ENCODE measurements at places on chromosomes 7 and 10. TPM values are rescaled to one million over a fixed set of nuclear protein-coding genes. Genes with fewer than 3 reads are reported as not detected.

DNA sequence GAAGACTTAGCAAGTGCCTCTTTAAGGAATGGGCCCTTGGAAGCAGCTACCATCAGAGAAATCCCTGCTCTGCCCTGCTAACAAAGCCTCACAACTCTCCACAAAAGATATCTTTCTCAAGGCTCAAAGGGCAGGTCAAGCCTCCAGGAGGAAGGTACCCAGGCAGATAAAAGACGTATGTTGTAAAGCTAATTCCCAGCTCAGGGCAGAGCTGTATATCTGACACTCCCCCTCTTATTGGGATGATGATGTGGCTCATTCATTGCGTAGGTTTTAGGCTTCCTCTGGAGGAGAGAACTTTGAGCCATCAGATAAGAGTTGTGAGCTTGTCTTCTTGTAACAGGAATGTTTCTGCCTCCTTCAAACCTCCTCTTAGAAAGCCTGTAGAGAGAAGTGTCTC is 145.4 kb downstream of the CALN1 start:
- DNase-seq, result no peak

DNA sequence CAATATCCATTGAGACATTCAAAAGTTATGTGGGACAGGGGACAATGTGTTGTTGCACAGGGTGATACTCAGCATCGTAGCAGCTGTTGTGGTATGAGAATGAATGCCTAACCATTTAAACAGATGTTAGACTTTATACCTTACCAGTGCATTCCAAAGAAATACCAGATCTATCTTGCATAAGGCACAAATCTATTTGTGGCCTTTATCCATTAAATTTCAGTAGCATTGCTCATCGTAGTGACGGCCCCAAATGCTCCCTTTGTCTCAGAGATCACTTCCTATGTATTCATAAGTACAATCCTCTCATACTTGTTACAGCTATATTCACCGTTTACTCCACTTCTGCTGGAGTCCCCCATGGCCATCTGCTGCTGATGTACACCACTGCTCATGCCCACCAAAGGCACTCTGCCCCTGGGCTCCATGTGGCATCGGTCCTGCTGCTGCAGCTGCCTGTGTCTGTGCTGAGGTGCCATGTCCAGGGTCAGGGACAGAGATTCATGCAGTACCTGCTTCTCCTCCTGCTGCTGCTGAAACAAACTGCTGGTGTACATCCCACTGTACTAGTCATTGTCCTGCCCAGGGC is 96.3 kb downstream of the CPED1 start:
- DNase-seq, result no peak

DNA sequence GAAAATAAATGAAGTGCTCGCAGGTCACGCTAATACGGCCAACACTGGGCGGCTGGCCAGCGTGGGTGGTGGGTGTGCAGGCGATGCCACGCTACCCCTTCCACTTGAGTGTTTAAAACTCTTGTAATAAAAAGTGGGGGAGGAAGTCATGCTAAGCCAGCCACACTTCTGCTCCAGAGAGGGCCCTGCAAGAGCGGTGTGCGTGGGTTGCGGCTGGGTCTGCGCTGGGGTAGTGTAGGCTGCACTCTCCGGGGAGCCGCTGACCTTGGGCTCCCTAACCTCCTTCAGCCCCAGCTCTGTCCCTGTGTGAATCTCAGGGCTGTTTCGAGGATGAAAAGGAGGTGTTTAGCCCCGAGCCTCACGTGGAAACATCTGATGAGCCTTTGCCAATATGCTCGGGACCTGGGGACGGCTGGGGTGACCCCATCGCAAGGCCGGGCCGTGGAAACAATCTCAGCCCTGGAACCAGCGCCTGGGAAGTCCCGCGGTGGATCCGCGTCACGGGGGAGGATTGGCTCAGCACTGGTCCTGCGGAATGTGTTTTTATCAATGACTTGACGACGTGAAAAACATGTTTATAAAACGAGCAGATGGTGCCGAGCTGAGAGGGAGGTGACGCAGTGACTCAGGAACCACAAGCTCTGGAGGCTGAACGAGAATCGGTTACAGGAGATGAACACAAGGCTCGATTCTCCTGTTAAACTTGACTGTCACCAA is 278.5 kb downstream of the DNAJB6 start:
- DNase-seq, result no peak

- DNase-seq, result no peak
Measured at GRCh38 chr7:25333296-25333928, 105.1 kb upstream of the NPVF start.

DNA sequence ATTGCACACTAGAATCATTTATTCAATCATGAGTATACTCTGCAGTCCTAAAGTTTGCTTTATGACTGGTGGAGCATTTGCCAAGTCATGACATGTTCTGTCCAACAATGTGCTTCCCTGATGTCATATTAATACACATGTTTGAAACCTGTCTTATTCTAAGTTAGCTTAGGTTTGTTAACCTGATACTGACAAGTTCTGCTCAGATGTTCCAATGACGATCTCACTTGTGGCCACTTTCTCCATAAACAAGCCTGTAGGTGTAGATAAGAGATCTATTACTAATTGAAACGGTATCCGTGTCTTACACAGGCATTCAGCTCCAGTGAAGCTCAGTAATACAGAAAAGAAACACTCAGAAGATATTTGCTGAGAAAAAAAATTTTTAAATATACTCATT is 64.9 kb downstream of the GPR37 start:
- no peak for DNase-seq

The PKD2L1 gene
- not detected for polyA plus RNA-seq

GRCh38 chr7:81590131-81590530 is 179.7 kb downstream of the HGF start:
- DNase-seq, result peak; percentile 19

- DNase-seq, result no peak
Measured at GRCh38 chr10:104665174-104665573, 24.1 kb downstream of the SORCS3 start.

GRCh38 chr7:101237206-101238067 is at the start of gene CLDN15:
Gene CLDN15, minus strand, starts transcription at chr7:101237802. Its CDS starts 221 bp downstream, at chr7:101237581.
- no peak for DNase-seq

- DNase-seq, result peak; percentile 77
Measured at GRCh38 chr10:89351780-89352597, 24.2 kb downstream of the IFIT3 start.

GRCh38 chr10:7417103-7417623 is 6.3 kb upstream of the SFMBT2 start:
- no peak for DNase-seq

DNA sequence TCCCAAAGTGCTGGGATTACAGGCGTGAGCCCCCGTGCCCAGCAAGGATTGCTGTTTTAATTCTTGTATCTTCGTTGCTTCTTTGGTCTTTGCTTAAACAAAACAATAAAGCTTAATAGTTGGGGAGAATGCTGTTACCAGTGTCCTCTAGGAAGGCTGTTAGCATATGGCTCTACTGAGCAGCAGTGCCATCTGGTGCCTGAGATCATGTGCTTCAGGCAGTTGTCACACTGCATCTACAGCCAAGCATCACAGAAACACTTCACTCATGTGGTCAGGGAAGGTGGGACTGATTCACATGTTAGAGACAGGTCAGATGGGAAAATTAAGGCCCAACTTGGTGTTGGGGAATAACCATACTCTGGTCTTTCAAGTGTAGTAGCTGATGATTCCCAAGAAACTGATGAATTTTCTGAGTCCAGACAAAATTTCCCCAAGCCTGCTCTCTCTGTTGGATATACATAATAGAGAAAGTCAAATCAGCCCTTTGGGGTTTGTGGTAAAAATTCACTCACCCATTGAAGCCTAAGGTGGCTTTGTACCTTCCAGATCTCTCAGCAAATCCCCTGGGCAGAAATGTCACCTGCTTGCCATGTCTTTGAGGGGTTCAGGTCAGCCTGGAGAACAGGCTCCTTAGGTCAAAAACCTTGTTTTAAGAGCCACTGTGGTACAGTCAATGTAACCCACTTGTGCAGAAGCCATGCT is 28.4 kb downstream of the UBE2D4 start:
- DNase-seq, result peak; percentile 14

The OGA gene
- 237 TPM for polyA plus RNA-seq

GRCh38 chr7:90824386-90825307 is 228.5 kb downstream of the CDK14 start:
- DNase-seq, result no peak

The LOXL4 gene
- polyA plus RNA-seq, result 2.8 TPM

GRCh38 chr7:96526496-96526895 is 183.2 kb downstream of the SEM1 start:
- DNase-seq, result no peak

DNA sequence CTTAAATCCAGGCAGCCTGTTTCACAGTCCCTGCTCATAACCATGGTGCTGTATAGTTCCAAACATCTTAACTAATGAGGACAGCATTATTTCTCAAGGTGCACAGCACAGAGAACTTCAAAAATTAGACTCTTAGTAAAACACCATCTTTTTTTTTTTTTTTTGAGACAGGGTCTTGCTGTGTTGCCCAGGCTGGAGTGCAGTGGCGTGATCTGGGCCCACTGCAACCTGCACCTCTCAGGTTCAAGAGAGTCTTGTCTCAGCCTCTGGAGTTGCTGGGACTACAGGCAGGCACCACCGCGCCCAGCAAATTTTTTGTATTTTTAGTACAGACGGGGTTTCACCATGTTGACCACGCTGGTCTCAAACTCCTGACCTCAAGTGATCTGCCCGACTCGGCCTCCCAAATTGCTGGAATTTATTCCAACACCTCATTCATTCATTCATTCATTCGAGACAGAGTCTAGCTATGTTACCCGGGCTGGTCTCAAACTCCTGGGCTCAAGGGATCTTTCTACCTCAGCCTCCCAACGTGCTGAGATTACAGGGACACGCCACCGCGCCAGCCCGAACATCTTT is 507 bp upstream of the TMEM254 start:
- no peak for DNase-seq

The CASP7 gene
- polyA plus RNA-seq, result 26.7 TPM

DNA sequence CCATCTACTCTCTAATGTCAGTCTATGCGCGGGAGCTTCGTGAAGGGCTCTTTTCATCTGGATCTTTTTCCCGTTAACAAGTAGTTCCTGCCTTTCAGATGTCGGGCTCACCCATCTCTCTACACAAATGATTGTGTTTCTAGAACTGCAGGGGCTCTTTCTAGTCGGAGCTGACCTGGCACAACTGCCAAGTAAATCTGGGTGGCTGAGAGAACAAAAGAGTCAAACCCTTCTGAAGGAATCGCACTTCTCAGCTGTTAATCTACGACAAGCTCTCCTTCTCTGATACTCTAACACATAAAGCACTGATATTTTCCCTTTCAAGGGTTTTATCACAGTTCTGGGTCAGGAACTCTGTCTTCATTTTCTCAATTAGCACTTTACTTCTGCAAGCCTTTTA is 144.7 kb downstream of the NRP1 start:
- DNase-seq, result no peak

GRCh38 chr7:155408651-155409586 is 49.0 kb upstream of the EN2 start:
- no peak for DNase-seq

DNA sequence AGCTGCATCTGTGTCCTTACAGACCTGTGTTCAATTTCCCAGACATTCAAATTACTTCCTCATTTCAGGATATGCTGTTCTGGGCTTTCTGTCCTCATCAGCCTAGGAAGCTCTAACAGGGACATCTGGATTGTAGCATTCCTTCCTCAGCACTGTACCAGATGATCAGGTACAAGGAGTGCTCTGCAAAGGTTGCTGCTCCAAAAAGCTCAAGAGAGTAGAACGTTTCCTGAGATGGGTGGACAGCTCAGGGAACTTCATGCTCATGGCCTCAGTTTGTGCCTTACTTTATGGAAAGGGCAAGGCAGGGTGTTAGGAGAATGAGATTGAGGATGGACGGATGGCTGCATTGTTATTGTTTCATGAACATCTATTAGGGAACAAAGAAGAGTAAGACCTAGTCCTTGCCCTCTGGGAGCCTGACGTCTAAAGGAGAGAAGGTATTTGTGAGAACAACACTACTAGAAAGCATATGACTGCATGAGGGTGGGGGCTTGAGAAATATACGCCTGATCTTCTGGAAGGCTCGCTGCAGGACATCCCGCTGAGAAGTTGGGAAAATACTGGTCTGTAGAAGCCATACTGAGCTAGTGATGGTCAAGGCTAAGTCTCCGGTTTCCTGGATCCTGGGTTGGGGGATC is 10.5 kb upstream of the ZNF212 start:
- no peak for DNase-seq

- DNase-seq, result no peak
Measured at GRCh38 chr10:100498059-100498458, 21.6 kb downstream of the SEC31B start.

The HECW1 gene
- 6.4 TPM for polyA plus RNA-seq

- DNase-seq, result no peak
Measured at GRCh38 chr10:128160297-128160711, 34.1 kb upstream of the MKI67 start.

DNA sequence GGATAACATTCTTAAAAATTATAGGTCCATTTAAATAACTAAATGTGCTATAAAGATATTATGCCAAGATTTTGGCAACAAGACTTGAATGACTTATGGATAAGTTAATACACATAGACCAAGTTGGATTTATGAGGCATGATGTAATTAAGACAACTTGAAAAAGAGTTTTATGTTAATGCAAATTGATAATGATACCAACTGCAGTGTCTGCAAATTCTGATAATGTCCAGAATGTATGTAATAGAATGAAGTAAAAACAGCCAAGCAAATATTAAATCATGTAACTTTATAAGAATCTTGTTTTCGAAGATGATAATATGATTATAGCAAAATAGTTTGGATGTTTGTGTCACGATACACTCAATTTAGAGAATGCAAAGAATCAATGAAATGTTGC is 868.3 kb downstream of the DNAJB9 start:
- no peak for DNase-seq

- DNase-seq, result peak; percentile 62
Measured at GRCh38 chr7:80060218-80060806, 74.3 kb upstream of the GNAI1 start.

GRCh38 chr10:124997306-124997705 is 55.4 kb downstream of the ZRANB1 start:
- no peak for DNase-seq

DNA sequence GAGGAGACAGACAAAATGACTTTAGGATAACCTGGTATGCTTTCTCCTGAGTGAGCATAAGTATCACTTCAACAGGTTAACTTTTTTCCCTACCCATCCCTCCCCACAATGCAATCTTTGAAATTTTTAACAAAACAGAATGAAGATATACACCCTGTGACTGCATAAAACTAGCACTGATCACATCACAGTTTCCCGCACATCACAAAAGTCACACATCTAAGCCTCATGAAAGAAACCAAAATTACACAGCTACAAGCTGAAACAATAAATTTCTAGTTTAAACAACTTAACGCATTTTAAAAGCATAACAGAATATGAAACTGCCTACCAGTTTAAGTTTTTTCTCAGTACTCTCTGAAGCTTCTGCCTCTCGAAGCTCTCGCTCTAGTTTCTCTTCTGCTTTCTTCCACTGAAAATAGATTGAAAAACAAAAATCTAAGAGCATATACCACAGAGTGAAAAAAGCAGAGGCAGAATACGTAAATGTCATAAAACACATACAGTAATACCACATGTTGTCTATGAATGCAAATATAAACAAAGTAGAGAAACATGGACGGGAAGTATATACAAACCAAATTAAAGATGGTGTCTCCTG is 18.1 kb downstream of the NOC3L start:
- DNase-seq, result no peak

DNA sequence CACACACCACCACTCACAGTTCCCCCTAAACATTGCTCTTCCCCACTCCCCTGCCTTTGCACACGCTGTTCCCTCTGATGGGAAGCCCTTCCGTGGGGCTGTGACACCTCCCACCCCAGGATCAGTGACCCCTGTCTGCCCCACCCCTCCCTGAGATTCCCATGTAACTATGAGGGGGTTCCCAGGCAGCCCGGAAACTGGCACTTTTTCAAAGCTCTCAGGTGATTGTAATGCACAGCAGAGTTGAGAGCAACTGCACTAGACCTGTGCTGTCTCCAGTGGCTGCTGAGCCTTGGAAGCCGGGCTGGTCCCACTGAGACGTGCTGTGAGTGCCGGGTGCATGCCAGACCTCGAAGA is 29.8 kb downstream of the GPRIN2 start:
- no peak for DNase-seq

The ZNF727 gene
- polyA plus RNA-seq, result 0.14 TPM

Data from renal pelvis (tissue), 12 donors.